ENCODE measurements at places on chromosomes 5 and 9. TPM values are rescaled to one million over a fixed set of nuclear protein-coding genes. Genes with fewer than 3 reads are reported as not detected.

GRCh38 chr9:107123389-107123788 lies 159.7 kb upstream of the RAD23B start:
- no peaks in the 10 kb centered on the region for H3K27me3 ChIP-seq
- H3K27ac ChIP-seq, result no peak overlapping the region
- no peaks in the 10 kb centered on the region for H3K36me3 ChIP-seq
- H3K4me3 ChIP-seq, result no peak overlapping the region

DNA sequence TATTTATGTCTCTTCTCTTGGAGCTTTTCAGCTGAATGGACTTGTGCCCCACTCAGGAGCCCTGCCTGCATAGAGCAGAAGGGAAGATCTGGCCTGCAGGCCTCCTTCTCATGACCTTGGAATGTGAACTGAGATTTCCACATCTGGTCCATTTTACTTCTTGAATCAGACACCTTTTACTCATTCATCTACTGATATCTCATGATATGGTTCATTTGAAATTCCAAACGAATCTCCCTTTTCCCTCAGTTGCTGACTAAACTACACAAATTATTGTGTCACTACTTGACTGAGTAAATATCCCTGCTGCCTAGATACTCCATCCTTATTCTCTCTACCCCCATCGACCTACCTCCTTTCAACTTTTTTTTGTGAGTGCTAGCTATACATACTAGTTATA lies 138.7 kb downstream of the PLCXD3 start:
- H3K4me1 ChIP-seq, result no peaks in the 10 kb centered on the region
- no peaks in the 10 kb centered on the region for H3K36me3 ChIP-seq
- no peak for DNase-seq

DNA sequence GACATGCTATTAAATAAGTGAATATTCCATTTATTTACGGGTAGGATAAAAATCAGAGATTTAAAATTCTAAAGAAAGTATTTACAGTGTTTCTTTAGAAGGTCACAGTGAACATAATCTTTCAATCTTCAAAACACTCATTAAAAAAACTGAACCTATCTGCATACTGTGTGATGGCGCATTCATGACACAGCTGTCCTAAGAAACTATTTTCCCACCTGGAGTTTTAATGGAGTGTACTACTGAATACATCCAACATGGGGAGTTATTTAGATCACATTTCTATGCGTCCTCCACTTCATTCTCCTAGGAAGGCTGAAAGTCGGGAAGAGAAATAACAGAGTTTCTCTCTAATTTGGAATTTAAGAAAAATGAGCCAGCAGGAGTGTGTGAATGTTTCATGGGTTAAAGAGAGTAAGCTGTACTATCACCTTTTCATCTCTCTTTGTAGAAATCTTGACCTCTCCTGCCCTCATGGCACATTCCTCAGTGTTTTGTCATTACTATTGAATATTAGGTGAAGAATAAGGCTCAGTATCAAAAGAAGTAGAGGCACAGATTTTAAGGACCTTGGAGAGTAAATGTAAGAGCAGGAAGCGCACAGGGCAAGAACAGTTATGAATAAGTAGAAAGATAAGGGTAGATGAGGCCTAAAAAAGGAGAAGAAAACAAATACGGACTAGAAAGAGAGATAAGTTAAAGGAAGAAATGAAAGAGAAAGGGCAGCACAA lies 551.2 kb upstream of the TUSC1 start:
- H3K36me3 ChIP-seq, result no peaks in the 10 kb centered on the region
- H3K4me3 ChIP-seq, result no peak overlapping the region
- no peaks in the 10 kb centered on the region for H3K27me3 ChIP-seq

GRCh38 chr9:98584059-98584458 lies 124.7 kb downstream of the GABBR2 start:
- H3K4me3 ChIP-seq, result no peak overlapping the region
- no peak overlapping the region for H3K27ac ChIP-seq
- H3K4me1 ChIP-seq, result no peaks in the 10 kb centered on the region

DNA sequence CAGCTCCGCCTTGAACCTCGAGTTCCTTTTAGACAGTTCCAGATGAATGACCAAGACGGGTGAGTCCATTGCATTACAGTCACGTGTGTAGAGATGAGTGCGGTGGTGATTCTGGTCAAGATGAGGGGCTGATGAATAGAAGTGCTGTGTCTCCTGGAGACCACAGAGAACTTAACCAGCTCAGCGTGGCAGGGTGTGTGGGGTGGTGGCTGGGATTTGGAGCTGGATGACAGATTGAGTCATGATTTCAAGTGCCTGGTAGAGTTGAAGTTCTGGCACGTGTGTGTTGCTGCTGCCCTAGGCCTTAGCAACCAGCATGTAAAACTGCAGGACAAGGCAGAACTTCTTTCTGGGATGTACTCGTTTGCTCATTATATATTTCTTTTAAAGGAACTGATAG lies 53.3 kb downstream of the PRRC2B start:
- no peak overlapping the region for H3K27ac ChIP-seq
- H3K27me3 ChIP-seq, result no peaks in the 10 kb centered on the region
- H3K36me3 ChIP-seq, result peaks cover 45% of the 10 kb centered on the region
- DNase-seq, result no peak
- peaks cover 4% of the 10 kb centered on the region for H3K4me1 ChIP-seq

DNA sequence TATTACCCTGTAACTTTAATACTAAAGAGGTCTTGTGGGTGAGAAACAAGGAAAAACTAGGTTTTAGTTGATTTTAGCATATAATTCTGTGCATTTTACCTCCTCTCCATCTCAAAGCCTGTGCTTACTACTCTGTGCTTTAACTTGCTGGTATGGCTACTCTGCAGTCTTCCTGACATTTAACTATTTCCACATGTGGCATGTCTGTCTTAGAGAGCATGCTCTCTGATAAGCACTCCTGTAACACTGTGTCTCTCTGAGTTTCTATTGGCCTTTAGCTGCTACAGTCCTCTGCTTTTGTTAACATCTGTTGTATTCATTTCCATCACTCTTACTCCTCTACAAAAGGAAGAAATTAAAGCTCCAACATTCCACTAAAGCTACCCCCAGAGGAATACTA lies 418.3 kb downstream of the RAB3C start:
- H3K36me3 ChIP-seq, result no peaks in the 10 kb centered on the region
- no peak overlapping the region for H3K4me3 ChIP-seq
- no peaks in the 10 kb centered on the region for H3K27me3 ChIP-seq
- no peak for DNase-seq
- no peak overlapping the region for H3K27ac ChIP-seq

CFAP157 gene
- 0.16 TPM for total RNA-seq

CAMK2A gene
- 0.59 TPM for total RNA-seq

- peaks cover 3% of the 10 kb centered on the region for H3K36me3 ChIP-seq
- DNase-seq, result no peak
- no peaks in the 10 kb centered on the region for H3K4me1 ChIP-seq
- no peak overlapping the region for H3K27ac ChIP-seq
- no peaks in the 10 kb centered on the region for H3K27me3 ChIP-seq
These were observed 28.8 kb downstream of the NSD1 start for GRCh38 chr5:177162379-177162778.

PDGFRB gene
- 15.3 TPM for total RNA-seq

PCDHGC4 gene
- total RNA-seq, result 15.9 TPM

DNA sequence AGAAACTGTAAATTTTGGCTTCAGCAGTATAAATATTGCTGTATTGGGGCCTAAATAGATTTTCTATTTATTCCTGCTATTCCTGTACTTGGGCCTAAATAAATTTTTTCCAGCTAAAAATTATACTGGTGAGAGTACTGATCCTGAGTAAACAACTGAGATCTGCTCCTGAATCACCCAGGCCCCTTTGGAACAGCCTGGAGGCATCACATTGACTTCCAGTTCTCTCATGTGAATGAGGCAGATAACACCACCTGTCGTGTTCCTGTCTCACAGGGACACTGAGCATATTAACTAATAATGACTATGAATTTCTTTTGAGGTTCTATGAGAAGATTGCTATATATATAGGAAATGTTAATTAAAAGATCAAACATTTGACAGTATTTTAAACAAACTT lies 119.5 kb upstream of the PLCXD3 start:
- H3K4me1 ChIP-seq, result no peaks in the 10 kb centered on the region
- no peaks in the 10 kb centered on the region for H3K36me3 ChIP-seq
- no peak overlapping the region for H3K4me3 ChIP-seq
- no peaks in the 10 kb centered on the region for H3K27me3 ChIP-seq
- no peak for DNase-seq

DNA sequence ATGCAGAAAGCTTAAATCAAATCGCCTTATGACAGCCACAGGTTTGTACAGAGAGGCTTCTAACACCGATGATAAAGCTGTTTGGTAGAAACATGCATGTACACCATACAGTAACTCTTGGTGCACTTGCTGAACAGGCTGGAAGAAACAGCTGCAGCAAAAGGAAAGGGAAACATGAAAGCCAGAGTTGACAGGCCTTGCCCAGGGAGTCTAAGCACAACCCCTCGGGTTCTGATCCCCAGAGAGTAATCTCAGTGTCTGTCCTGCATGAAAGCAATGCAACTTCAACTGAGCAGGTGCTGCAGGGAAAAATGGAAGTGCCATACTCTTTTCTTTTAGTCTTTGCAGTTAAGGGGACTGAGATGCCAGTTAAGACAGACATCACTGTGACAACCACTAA lies 419.9 kb downstream of the BNC2 start:
- H3K4me1 ChIP-seq, result no peaks in the 10 kb centered on the region
- H3K27ac ChIP-seq, result no peak overlapping the region
- H3K36me3 ChIP-seq, result no peaks in the 10 kb centered on the region
- no peak overlapping the region for H3K4me3 ChIP-seq

DNA sequence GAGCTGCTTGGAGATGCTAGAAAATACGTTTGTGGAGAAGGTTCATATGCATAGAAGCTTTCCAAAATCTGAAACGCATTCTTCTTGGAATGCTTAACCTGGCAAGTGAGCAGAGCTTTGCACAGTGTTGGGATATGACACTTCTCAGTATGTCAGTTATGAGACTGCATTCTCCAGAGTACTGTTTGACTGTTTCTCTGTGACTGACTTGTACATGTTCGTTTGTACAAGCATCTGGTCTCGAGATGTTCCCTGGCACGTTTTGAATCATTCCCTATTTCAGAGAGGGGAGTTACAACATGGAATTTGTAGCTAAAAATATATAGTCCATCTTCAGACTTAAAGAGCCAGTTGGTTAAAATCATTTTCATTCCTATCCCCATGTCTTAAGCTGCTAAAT lies 272.4 kb downstream of the ARRDC3 start:
- H3K36me3 ChIP-seq, result peaks cover 9% of the 10 kb centered on the region
- no peak overlapping the region for H3K27ac ChIP-seq
- no peaks in the 10 kb centered on the region for H3K27me3 ChIP-seq
- DNase-seq, result no peak
- peaks cover 39% of the 10 kb centered on the region for H3K4me1 ChIP-seq

PCDHB4 gene
- 2.6 TPM for total RNA-seq

DNA sequence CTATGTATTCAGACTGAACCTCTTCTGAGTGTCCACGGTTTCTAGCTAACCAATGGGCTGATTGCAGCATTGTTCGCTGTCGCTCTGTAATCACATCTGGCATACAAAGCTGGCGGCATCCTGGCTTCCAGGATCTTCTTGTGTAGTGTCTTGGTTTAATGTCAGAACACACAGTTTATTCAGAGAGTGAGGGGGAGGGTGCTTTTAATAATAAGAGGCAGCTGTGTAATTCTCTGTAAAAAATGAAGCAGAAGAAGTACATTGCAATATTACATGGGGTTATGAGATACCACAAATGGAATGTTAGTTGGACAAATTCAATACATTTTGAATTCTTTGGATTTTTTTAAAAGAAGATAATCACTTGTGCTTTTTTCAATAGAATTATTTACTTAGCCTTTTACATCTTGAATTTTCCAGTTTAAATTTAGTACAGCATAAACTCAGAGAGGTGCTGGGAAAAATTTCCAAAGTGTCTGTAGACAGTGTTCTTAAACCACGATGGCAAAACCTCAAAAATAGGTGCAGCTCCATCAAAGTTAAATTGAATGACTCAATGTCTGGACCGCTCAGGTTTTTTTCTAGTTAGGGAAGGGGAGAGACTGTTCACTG lies 206.0 kb downstream of the PCSK1 start:
- no peak overlapping the region for H3K4me3 ChIP-seq
- no peaks in the 10 kb centered on the region for H3K27me3 ChIP-seq
- peaks cover 3% of the 10 kb centered on the region for H3K36me3 ChIP-seq
- H3K4me1 ChIP-seq, result peaks cover 30% of the 10 kb centered on the region

GRCh38 chr5:162456086-162456485 lies 388.5 kb downstream of the GABRG2 start:
- no peak overlapping the region for H3K4me3 ChIP-seq
- DNase-seq, result no peak
- no peak overlapping the region for H3K27ac ChIP-seq
- no peaks in the 10 kb centered on the region for H3K4me1 ChIP-seq
- H3K27me3 ChIP-seq, result no peaks in the 10 kb centered on the region

SLC27A6 gene
- total RNA-seq, result not detected

SLC36A2 gene
- total RNA-seq, result not detected

MFAP3 gene
- total RNA-seq, result 38.2 TPM

PCDHGA6 gene
- total RNA-seq, result 0.52 TPM

BTNL3 gene
- not detected for total RNA-seq

DNA sequence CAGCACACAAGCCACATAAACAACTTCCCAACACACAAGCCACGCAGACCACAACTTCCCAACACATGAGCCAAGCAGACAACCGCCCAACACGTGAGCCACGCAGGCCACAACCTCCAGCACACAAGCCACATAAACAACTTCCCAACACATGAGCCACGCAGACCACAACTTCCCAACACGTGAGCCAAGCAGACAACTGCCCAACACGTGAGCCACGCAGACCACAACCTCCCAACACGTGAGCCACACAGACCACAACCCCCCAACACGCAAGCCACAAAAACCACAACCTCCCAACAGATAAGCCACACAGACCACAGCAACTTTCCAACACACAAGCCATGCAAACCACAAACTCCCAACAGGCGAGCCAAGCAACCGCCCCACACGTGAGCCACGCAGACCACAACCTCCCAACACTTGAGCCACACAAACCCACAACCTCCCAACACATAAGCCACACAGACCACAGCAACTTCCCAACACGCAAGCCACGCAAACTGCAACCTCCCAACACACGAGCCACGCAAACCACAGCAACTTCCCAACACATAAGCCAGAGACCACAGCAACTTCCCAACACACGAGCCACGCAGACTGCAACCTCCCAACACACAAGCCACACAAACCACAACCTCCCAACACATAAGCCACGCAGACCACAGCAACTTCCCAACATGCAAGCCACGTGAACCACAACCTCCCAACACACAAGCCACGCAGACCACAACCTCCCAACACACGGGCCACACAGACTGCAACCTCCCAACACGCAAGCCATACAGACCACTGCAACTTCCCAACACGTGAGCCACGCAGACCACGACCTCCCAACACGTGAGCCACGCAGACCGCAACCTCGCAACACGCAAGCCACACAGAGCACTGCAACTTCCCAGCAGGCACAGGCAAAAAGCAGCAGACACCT lies 10.1 kb downstream of the BRD9 start:
- peaks cover 3% of the 10 kb centered on the region for H3K27me3 ChIP-seq
- no peak overlapping the region for H3K27ac ChIP-seq
- H3K36me3 ChIP-seq, result peaks cover 30% of the 10 kb centered on the region
- H3K4me3 ChIP-seq, result no peak overlapping the region
- DNase-seq, result no peak
- no peaks in the 10 kb centered on the region for H3K4me1 ChIP-seq

- no peaks in the 10 kb centered on the region for H3K27me3 ChIP-seq
- H3K36me3 ChIP-seq, result no peaks in the 10 kb centered on the region
- H3K27ac ChIP-seq, result no peak overlapping the region
- DNase-seq, result no peak
These were observed 488.8 kb downstream of the HTR1A start for GRCh38 chr5:63473335-63473967.

IL3 gene
- not detected for total RNA-seq

- H3K4me1 ChIP-seq, result no peaks in the 10 kb centered on the region
- DNase-seq, result no peak
- no peak overlapping the region for H3K27ac ChIP-seq
These were observed 91.9 kb upstream of the PAPPA start for GRCh38 chr9:116061546-116062205.

IFNA2 gene
- total RNA-seq, result not detected

All from neural crest cell (in vitro differentiated cells).